DMS 273 treated with DMSO at 0.1 percent for 48 hours (cell line): ENCODE measurements at places on chromosomes 3 and 15.

DNA sequence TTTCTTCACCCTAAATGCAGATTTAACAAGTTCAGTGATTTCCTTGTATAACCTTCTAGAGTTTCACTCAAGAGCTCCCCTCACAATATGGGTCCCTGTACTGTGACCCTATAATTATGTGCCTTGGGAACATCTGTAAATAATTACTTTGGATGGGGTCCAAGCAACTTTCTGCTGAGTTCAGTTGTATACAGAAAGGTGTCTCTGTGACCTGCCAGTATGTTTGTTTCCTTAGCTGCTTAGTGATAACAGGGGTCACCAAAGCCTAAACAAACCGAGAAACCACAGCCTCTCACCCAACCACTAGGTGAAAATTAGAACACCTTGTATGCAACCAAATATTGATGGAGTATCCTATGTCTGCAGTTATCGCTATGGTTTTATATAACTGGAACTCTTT, 29.8 kb upstream of the SLC25A36 start:
- no peak for DNase-seq

- DNase-seq = no peak
Measured at GRCh38 chr15:93332168-93332553, 243.2 kb upstream of the RGMA start.

GRCh38 chr15:55897560-55898336, 95.7 kb downstream of the NEDD4 start:
- no peak for DNase-seq

DNA sequence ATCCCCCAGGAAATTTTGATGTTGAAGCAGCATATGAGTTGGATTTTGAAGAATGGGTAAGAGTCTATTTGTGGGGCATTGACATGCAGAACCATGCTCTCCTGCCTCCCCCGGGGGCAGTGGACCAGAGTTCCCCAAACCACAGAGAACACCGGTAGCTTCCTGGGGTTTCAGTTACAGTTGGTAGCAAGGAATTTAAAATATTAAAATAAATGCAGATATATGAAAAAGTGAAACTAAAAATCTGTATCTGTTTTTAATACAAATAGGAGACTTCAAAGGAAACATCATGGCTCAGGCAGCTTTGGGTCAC, 37.4 kb downstream of the SLC9A9 start:
- no peak for DNase-seq

DNA sequence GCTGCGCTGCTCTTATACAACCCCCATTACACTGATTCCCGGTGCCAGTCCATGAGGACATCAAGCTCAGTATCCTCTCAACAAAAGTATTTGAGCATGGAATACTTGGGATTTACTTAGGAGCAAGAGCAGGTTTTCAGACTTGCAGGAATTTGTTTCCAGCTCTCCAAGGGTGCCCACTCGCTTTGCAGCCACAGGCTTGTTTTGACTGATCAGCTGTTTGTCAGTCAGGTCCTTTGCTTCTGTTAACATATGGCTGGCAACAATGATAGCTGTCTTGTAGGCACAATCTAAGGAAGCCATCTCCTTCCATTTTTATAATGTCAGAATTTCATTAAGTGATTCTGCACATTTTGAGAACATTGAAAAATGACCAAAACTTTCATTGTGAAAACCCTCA, 38.2 kb upstream of the MCF2L2 start:
- no peak for DNase-seq

DNA sequence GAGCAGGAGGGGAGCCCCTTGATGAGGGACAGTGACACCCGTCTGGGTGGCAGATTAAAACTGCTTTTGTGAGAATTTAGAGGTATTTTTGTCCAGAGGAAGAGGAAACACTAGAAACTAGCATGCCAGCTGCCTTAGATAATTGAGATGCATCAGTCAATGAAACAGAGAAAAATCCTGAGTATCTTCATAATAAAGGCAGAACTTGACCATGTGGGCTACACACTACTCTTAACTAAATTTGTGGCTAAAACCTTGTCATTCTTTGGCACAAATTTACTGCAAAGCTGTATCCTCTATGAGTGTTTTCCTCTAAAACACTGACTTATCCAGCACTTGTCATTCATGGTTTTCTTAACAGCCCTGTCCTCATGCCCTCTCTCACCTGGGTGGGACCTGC, 259.7 kb upstream of the TPM1 start:
- no peak for DNase-seq

GRCh38 chr15:33675246-33675645, 293.1 kb upstream of the CHRM5 start:
- peak; percentile 3 for DNase-seq

DNA sequence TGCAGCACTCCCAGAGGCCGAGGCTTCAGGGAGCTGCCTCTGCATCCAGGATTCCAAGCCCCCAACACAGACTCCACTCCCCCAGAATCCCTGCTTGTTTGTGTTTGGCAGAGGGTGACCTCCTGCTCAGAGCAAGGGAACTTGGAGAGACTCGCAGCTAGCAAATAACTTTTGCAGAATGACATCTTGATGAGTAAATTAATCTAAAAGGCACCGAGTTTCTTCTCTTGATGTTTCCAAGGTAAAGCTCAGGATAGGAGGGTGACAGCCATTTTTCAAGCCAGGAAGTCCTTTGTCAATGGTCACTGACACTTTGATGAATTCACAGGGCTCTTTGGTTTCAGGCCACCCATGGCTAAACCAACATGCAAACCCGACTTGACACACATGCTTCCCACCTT, 523.0 kb downstream of the NTRK3 start:
- DNase-seq = no peak

DNA sequence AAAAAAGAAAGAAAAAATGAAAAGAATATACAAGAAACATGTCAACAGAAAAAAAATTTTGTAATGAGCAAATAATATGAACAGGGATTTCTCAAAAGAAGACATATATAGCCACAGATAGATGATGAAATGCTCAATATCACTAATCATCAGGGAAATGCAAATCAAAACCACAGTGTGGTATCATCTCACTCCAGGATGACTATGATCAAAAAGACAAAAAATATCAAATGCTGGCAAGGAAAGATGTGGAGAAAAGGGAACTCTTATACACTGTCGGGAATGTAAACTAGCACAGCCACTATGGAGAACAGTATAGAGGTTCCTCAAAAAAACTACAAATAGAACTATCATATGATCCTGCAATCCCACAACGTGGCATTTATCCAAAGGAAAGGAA, 94.1 kb downstream of the C3orf70 start:
- DNase-seq = no peak

- no peak for DNase-seq
Measured at GRCh38 chr3:84223512-84223911, 735.3 kb upstream of the CADM2 start.

GRCh38 chr3:13505147-13506130, 25.3 kb downstream of the HDAC11 start:
- no peak for DNase-seq

GRCh38 chr15:80778621-80778963, 578 bp upstream of the CEMIP start:
- no peak for DNase-seq

GRCh38 chr15:98719137-98719740, 70.9 kb downstream of the IGF1R start:
- DNase-seq = no peak

DNA sequence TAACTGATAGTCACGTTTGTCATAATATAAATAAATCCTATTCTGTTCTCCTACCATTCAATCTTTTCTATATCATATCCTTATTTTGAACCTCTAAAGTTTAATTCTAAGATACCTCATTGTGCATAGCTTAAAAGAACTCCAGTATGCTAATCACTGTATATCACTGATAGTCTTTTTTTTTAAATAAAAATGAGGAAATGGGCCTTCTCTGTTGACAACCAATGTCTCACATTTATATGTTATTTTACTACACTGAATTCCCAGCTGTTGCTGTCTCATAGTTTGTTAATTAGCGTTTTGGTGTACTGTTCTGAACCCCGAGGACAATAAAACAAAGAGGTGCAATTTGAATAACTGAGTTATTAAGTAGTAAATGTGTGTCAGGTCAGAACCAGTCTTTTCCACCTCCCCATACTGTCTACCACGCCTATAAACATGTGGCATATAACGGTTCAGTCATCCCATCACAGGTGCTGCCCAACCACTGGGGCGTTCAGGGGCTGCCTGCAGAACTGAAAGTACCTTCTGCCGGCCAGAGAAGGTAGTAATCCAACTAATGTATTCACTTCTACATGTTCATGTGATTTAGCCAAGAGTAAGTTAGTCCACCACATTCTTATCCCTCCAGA, 14.9 kb downstream of the CBLB start:
- no peak for DNase-seq
